ENCODE measurements at places on chromosomes 5 and 9.

- no peak for DNase-seq
Observed at GRCh38 chr5:60226128-60226527, 332.6 kb upstream of the PDE4D start.

DNA sequence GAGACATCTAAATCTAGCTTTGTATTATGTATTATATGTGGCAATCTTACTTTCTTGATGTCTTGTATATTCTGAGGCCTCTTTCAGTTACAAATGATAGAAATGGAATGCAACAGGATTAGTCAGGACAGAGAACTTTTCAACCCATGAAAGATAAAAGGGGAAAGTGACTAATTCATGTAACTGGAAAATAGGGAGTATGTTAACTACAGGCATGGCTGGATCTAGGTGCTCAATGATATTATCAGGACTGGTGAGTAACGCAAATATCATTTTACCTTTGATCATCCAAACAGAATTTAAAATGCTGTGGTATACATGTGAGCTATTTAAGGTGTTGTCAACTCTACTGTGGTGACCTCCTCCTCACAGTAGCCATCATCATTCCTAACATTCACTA lies 215.7 kb upstream of the GLRA1 start:
- DNase-seq, result no peak

DNA sequence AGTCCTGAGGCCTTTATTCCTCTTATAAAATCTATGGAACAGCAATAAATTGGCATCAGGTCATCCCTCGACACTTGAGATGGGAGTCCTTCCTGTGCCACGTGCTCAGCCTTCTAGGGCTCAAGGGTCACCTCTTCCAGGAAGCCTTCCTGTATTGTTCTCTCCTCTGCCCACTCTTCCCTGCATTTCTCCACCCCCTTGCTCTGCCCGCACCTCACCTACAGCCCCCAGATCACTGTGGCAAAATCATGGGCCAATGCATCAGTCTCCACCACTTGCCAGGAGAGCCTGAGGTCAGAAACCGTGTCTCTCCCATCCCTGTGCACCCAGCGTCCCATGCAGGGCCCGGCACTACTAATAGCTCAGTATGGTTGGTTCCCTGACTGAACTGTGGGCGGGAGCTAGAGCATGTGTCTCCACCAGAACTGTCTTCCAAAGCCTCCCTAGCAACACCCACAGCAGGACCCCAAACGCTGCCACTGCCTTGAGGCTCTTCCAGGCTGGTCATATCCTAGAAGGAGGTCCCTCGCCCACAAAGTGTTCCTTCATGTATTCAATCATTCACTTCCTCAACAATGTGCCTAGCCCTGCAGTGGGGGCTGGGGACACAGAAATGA lies 13.5 kb downstream of the DUSP1 start:
- DNase-seq, result no peak

DNA sequence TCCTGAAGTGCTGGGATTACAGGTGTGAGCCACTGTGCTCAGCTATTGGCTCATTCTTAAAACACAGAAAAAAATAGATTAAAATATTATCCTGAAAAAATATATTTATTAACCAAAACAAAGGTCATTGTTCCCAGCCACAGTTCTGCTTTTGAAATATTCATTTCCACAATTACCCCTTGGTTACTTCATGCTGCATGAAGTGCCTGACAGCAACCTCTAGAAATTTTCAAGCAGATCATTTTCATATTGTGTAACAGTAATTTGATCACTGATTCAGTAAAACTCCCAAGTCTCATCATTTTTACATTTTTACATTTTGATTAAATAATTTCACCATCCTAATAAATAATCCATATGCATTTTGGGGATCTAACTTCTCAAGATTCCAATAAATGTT lies 18.8 kb upstream of the GNAQ start:
- DNase-seq, result no peak

GRCh38 chr9:18122171-18122570 lies 351.8 kb upstream of the ADAMTSL1 start:
- no peak for DNase-seq

DNA sequence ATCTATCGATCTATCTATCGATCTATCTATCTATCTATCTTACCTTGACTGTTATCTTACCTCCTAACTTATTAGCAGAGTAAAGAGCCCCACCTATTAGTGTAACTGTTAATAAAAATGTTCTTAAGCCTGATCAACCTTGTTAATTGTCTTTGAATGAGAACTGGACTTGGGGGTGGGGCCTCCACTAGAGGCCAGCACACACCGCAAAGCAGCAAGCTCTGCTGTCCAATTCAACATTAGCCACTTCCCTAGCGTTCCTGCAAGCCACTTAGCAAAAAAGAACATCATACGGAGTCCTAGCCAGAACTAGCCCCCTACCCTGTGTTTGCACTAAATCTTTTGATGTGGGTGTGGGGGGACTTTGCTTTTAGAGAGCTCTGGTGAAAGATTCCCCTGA lies 515.8 kb downstream of the KDM4C start:
- no peak for DNase-seq

- DNase-seq, result peak; percentile 87
Observed at GRCh38 chr5:52922384-52922783, 66.8 kb upstream of the ITGA2 start.

DNA sequence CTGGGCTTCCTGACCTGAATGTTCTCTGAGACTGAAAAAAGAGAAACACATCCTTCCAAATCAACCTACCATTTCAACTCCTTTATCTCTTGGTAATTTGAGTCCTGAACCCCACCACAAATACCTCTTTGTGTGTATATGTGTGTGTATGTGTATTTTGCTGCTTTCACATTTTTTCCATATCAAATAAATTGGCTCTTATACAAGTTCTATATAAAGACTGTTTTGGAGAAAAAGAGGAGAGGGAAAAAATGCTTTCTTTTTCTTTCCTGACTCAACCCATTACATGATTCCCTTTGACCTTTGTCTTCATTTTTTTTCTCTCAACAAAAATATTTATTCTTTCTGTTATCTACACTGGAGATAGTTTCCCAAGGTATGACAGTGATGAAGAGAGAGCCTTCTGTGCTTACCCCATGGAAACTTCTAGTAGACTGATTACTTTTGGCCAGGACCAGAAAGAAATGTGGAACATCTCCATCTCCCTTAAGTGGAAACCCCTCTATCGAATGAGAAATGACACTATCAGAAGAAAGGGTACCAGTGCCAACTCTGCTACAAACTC lies 85.3 kb downstream of the PAPPA start:
- no peak for DNase-seq

- no peak for DNase-seq
Observed at GRCh38 chr5:158286827-158287226, 427.9 kb upstream of the CLINT1 start.

GRCh38 chr9:89810431-89810830 lies 205.6 kb downstream of the GADD45G start:
- DNase-seq, result no peak

- DNase-seq, result no peak
Observed at GRCh38 chr5:169970911-169971765, 9.2 kb downstream of the INSYN2B start.

DNA sequence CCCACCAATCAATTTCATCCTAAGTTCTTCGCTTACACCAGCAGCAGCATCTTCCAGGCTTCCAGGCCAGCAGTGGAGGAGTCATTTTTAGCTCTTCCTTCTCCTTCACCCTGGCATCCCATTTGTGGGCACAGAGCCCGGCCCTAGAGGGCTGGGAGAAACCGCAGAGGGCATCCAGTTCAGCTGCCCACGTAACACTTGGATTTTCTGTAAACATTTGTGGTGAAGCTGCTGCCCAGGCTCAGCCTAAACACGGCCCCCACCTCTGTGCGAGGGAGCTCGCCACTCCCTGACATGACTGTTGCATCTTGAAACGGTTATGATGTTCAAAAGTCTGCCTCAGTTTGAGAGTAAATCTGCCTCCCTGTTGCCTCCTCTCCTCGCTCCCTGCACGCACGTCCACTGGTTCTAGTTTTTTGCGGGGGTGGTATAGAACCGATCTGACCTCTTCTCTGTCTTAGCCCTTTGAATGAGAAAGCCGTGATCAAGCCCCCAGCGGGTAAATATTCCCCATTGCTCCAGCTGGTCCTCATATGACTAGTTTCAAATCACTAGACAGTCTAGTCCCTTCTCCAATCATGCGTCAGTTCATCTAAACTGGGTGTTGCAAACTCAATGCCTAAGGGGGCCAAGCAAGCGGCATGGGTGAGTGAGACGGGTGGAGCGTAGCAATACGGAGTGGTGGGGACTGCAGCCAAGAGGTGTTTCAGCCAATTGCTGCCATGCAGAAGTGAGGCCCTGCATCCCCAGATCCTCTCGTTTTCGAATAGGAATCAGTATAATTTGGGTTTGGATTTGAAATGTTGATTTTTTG lies 34.9 kb upstream of the N4BP3 start:
- no peak for DNase-seq

Data from Panc1 (cell line).